ENCODE measurements at places on chromosomes 3 and 15.

DNA sequence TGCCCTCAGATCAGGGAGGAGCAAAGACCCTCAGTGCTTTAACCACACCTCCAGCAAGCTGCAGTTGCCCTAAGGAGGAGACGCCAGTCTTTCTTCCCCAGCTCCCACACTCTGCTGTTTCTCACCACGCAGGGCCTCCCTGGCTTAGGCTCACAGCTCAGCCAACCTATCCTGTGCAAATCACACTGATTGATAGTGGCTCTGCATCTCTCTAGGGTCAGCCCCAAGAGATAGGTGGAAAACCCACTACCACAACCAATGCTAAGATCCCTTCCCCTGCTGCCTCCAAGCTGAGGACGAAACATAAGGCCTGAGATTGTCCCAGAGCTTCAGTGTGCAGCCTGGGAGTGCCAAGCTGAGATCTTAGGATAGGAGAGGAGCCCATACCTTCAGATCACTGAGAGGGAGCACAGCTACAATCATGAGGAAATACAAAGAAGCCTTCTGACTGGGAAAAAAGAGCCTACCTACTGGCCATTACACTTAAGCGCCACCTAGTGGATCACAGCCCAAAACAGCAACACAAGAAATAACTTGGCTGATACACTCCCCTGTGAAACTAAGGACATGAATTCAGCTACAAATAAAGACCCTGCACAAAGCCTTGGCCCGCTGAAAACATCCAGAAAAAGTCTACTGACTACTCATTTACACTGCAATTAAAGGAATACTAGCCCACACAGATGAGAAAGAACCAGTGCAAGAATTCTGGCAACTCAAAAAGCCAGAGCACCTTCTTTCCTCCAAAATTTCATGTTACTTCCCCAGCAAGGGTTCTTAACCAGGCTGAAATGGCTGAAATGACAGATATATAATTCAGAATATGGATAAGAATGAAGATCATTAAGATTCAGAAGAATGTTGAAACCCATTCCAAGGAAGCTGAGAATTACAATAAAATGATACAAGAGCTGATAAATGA lies 271.5 kb upstream of the DCBLD2 start:
- peak; percentile 77 for DNase-seq

GRCh38 chr15:77654975-77655374 lies 22.3 kb upstream of the LINGO1 start:
- peak; percentile 56 for DNase-seq

DNA sequence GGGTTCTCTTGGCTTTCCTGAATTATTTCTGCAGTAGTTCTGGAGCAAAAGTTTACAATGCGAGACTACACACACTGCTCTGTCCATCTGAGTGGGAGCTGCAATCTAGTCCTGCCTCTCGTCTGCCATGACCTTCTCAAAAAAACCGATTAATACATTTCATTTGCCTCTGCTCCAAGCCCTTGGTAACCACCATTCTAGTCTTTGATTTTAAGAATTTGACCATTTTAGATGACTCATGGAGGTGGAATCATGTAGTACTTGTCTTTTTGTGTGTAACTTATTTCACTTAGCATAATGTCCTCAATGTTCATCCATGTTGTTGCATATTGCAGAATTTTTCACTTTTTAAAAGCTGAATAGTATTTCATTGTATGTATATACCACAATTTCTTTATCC lies 356.9 kb downstream of the SV2B start:
- no peak for DNase-seq

DNA sequence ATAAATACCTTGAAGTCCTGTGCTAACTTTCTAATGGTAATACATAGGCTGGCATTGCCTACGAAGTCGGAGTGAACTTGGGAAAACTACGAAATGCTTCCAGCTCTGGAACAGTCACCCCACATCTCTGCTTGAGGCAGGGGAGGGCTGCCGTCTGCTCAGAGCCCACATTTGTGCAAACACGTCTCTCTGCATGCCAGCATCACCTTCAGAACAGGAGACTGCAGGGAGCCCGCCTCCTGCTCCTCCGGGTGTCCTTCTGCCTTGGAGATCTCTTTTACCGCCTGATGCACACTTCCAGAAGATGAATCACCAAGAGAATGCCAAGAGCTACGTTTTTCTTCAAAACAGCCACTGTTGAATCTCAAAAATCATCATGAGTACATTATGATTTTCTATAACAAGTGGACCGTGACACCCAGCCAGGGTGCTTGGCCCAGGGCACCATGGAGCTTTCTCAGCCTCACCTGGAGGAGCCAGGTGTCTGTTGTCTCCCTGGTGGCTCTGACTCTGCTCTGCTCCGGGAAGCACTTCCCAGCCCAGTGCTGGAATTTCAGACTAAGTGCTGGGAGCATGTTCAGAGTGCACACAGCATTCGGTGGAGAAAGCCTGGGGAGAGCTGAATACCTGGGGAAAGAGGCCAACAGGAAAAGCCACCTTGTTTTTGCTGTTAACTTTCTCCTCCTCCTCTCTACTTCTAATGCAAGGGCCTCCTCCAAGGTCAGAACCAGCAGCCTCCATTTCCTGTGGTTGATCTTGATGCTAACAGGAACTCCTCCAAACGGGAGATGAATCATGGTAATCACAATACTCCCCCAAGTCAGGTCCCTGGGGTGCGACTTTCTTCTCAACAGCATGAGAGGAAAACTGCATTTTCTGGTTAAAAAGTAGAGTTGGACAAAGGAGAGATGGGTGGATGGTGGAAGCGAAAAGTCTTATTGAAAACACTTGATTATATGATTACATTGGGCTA lies 467.7 kb downstream of the GABRG3 start:
- no peak for DNase-seq

GRCh38 chr3:130679218-130679617 lies 67.4 kb downstream of the PIK3R4 start:
- no peak for DNase-seq

- DNase-seq = no peak
Observed at GRCh38 chr3:141914311-141914710, 37.9 kb downstream of the ATP1B3 start.

- DNase-seq = no peak
Observed at GRCh38 chr3:56885879-56886278, 84.1 kb upstream of the ARHGEF3 start.

DNA sequence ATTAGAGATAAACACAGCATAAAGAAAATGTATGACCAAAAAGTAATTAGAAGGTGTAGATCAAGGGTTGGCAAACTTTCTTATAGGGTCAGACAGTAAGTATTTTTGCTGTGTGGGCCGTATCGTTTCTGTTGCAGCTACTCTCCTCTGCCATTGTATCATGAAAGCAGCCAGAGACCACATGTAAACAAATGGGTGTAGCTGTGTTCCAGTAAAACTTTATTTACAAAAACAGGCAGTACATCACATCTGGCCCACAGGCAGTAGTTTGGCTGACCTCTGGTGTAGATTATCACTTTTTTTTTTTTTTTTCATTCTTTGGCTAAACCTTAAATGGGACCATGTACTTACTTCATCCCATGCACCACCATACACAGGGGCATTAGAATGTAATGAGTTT lies 190.8 kb downstream of the MBNL1 start:
- no peak for DNase-seq

DNA sequence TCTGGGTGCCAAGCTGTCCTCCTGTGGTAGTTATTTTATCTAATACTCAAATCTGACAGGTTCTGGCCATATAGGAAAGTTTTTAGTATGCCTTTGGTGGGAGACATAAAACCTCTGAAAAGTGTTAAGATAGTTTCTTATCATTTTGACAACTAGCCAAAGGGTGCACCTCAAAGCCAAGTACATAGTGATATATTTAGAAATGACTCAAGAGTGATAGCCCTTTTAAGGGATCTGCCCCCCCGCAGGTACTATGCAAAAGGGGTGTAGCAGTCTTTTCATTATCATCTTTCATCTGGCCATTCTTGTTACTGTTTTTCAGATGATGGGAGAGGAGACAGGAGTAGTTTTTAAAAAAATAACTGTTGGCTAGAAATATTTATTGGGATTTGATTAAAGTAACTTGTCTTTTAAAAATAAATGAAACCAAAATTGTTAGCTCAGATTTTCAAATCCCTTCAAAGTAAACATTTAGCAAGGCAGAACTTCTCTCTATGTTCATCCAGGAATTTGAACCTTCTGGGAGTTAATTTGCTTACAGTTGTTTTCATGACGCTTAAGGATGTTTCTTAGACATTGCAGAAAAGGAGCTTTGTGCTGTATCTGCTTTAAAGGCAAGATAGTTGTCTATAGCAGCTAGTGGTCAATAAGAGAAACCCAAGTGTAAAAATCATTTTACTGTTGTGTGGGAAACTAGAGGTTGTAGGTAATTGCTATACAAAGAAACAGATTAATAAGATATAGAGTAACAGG lies 5.1 kb downstream of the PHLDB2 start:
- no peak for DNase-seq

DNA sequence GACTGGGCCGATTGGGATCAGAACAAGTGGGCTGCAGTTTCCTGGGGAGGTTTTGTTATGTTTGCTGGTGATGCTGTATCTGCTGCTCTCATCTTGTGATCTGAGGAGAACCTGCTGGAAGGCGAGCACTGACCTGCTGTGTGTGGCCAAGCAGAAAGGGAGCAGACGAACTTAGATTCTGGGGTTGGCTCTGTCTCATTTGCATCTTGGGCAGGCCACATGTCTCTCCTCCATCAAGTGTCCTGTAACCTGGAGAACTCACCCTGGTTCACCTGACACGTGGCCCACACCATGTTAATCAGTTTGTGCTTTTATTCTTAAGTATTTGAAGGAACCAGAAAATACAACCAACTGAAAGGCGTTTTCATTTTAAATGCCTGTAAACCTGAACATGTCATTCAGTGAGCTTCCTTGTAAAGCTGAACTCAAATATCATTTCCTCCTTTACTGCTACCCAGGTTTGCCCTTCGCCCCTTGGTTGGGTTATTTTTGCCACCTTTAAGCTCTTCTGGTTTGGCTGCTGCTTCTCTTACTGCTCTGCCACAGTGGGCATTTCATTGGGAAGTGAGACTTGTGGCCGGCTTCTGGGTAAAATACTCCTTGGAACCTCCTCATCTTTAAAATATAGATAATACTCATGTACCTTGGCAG lies 33.5 kb upstream of the TRAK1 start:
- no peak for DNase-seq

GRCh38 chr15:87689716-87690115 lies 566.8 kb downstream of the NTRK3 start:
- DNase-seq = no peak

GRCh38 chr3:16849795-16850194 lies 35.0 kb upstream of the PLCL2 start:
- no peak for DNase-seq

- DNase-seq = no peak
Observed at GRCh38 chr3:194857469-194858113, 171.9 kb downstream of the FAM43A start.

DNA sequence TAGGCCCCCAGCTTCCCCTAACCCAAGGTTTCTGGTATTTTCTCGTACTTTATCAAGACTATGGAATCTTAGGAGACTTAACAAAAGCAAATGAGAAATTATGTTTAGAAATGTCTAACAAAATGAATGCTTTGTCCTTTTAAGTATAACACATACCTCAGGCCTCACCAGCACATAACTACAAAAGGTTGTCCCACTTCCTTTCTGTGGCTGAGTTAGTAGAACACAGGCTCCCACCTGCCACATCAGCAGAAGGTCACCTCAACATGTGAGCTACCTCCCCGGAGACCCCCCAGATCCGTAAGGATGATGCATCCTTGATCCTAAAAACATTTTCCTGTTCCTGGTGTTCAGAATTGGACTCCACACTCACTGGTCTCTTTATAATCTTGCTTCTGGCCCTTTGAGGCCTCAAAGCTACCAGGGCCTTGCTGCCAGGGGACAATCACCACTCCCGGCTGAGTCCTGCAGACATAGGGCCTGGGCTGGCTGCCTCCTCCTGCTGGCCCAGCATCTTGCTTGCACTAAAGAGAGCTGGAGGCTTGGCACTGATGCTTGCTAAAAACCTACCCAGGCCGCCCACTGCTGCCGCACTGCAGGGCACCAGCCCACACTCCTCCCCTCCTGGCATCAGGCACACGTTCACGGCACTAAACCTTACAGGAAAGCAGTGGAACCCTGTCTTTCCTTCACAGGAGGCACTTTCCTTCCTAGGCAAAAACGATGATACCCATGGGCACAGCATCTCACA lies 2.9 kb downstream of the CCRL2 start:
- DNase-seq = no peak

DNA sequence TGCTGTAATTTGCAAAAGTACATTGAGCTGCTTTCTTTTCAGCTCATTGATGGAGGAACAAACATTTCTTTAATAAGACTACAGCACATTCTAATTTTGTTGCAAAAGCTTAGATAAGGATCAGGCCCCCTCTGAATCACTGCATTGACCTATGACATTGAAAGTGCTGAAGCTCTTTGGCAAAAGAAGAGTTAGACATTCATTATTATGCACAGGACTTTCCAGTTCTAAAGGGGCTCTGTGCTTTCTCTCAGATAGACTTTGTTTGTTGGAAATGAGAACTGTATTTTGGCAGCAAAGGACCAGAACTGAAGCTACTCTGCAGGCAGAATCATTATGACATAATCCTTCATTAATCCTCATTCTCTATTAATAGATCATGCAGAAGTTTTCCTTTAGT lies 252.9 kb upstream of the SOX2 start:
- no peak for DNase-seq

DNA sequence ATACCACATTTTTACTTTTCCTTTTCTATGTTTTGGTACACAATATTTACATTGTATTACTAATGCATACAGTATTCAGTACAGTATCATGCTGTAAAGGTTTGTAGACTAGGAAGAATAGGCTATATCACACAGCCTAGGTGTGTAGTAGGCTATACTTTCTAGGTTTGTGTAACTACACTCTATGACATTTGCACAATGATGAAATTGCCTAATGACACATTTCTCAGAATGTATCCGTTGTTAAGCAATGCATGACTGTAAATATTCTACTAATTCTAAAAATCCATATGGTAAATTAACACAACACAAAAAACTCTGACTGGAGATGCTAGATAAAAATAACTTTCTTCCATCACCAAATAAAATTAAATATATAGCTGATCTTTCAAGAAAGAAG lies 16.2 kb downstream of the NEDD4 start:
- DNase-seq = no peak

- peak; percentile 42 for DNase-seq
Observed at GRCh38 chr3:19543212-19543841, 390.7 kb downstream of the EFHB start.

DNA sequence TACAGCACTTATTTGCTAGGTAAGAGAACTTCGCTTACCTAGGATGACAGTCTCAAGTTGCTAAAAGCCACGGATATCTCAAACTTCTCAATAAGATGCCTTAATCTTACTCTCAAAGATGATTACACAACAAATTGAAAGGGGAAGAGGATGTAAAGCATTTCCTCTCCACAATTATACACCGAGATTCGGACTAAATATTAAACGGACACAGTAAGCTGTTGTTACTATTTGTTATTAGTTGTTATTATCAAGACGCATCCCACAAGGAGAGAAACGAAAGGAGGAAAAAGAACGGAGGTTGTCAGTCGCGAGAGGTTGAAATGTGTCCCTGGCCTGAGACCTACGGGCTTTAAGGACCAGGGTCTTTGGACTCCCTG lies 660 bp downstream of the ZNF106 start:
- no peak for DNase-seq

DNA sequence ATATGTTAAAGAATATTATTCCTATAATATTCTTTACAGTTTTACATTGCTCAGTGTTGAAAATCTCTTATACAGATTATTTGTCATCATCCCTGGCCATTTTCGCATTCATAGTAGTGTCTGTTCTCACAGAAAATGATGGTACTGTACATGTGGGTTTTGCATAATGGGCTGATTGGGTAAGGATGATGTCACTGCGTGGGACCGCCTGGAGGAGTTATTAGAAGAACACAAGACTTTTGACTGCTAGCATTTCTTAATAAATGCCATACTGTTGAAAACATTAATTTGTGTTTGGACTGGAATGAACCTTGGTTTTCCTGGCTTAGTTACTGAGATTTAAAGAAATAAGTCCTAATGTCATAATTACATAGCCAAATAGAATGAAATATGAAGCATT lies 20.3 kb downstream of the LRCH3 start:
- no peak for DNase-seq

All from hepatocyte (in vitro differentiated cells).